Testis (tissue), 5 donors: ENCODE measurements at places on chromosomes 16 and 17. TPM values are rescaled to one million over a fixed set of nuclear protein-coding genes. Genes with fewer than 3 reads are reported as not detected.

- peak; percentile 83 for DNase-seq
Observed at GRCh38 chr16:73172241-73172972, 124.5 kb upstream of the ZFHX3 start.

GRCh38 chr16:54355251-54355650, 68.7 kb upstream of the IRX3 start:
- DNase-seq = no peak

- DNase-seq = peak; percentile 85
Observed at GRCh38 chr17:45149037-45149668, 878 bp downstream of the HEXIM1 start.

- DNase-seq = peak; percentile 76
Observed at GRCh38 chr17:18319604-18320256, 4.6 kb downstream of the SMCR8 start.

GRCh38 chr17:37701496-37701898, 43.4 kb downstream of the HNF1B start:
- peak; percentile 35 for DNase-seq

GRCh38 chr17:61422116-61422799, 22.6 kb downstream of the TBX2 start:
- no peak for DNase-seq

DNA sequence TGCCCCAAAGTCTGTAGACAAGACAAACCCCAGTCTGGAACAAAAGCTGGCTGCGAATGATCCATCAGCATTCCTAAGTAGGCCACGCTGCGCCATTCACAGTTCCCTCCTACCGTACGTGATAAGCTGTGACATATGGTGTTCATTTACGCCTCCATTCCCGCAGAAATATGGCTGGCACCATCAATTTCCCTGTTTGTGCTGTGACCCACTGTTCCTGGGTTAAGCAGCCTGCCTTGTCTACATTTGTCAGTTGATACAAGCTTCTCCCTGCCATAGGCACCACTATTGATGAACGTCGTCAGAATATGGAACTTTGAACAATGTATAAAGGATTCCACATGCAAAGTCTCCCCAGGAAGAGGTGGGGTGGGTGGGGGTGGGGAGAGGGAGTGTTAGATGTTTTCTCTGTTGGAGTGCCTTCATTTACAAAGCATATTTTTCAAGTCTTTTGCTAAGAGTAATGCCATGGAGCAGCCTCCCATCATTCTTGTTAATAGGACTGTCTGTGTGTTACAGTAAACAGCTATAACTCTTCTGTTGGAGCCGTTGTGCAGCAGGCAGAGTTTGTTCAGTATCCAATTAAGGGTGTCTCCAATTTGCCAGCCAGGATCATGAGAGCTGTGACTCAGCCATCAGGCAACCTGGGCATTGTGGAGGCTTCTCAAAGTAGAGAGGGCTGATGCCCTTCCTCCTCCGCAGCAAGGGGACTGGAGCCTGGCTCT, 294.6 kb downstream of the TMEM114 start:
- DNase-seq = no peak

GRCh38 chr17:78680436-78680835, 101.6 kb downstream of the CYTH1 start:
- DNase-seq = no peak

- no peak for DNase-seq
Observed at GRCh38 chr17:76368545-76368944, 14.8 kb upstream of the PRPSAP1 start.

GRCh38 chr16:24499193-24499814, 40.1 kb upstream of the RBBP6 start:
- peak; percentile 55 for DNase-seq

DNA sequence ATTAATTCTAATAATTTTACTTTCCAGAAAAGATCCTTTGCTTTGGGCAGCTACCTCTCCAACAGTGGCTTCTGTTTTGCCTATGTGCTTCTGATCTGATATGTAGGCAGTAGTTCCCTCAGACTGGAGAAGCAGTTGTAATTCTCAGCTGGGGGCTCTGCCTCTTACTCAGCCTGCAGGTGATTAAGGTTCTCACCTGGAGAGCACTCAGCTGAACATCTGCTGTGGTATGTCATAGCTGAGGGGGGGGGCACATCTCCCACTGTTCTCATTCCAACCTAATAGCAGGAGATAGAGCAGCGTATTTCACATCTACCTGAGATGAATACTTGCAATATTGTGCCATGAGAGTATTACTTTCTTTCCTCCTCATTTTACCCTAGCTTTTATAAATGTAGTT, 511.9 kb upstream of the CDH8 start:
- no peak for DNase-seq

GRCh38 chr16:81623365-81624102, 155.6 kb upstream of the PLCG2 start:
- DNase-seq = peak; percentile 62

DNA sequence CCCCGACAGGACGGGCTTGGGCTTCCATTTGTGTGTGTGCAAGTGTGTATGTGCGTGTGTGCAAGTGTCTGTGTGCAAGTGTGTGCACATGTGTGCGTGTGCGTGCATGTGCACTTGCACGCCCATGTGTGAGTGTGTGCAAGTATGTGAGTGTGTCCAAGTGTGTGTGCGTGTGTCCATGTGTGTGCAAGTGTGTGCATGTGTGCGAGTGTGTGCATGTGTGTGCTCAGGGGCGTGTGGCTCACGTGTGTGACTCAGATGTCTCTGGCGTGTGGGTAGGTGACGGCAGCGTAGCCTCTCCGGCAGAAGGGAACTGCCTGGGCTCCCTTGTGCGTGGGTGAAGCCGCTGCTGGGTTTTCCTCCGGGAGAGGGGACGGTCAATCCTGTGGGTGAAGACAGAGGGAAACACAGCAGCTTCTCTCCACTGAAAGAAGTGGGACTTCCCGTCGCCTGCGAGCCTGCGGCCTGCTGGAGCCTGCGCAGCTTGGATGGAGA, 23.1 kb upstream of the ITGAX start:
- DNase-seq = no peak

GRCh38 chr17:78360371-78361224, 721 bp upstream of the SOCS3 start:
- peak; percentile 89 for DNase-seq

The FOXF1 gene
- 0.91 TPM for polyA plus RNA-seq

The CDT1 gene
- 11.9 TPM for polyA plus RNA-seq

The HOXB1 gene
- not detected for polyA plus RNA-seq

The TP53TG3F gene
- polyA plus RNA-seq = 0.96 TPM

The RETREG3 gene
- 62.3 TPM for polyA plus RNA-seq

The PRSS33 gene
- polyA plus RNA-seq = 4.4 TPM

The MT1G gene
- polyA plus RNA-seq = 14.7 TPM

The SLX1A gene
- polyA plus RNA-seq = 10.4 TPM

The NOD2 gene
- polyA plus RNA-seq = 1.7 TPM

The DNAI2 gene
- 80.5 TPM for polyA plus RNA-seq
